Glutamatergic neuron (in vitro differentiated cells): ENCODE measurements at places on chromosomes 11 and 22.
A peak's percentile ranks its signal among the peaks of the same experiment; 100 is the strongest.

- DNase-seq, result no peak
These were observed 4.3 kb upstream of the KCNK7 start for GRCh38 chr11:65599955-65600246.

DNA sequence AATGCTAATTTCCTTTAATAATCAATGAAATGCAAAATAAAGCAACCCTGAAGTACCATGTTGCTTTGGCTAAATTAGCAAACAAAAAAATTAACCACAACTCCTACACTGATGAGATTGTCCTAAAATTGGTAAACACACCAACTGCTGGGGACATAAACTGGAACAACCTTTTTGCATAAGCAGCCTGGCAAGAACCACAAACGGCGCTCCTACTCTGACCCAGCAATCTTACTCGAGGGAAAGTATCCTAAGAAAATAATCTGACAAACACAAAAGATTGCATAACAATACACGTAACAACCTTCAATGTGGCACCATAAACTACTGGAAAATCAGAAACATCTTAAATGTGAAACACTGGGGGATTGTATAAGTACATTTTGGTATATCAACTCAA lies 189.8 kb upstream of the PITPNB start:
- DNase-seq, result no peak

DNA sequence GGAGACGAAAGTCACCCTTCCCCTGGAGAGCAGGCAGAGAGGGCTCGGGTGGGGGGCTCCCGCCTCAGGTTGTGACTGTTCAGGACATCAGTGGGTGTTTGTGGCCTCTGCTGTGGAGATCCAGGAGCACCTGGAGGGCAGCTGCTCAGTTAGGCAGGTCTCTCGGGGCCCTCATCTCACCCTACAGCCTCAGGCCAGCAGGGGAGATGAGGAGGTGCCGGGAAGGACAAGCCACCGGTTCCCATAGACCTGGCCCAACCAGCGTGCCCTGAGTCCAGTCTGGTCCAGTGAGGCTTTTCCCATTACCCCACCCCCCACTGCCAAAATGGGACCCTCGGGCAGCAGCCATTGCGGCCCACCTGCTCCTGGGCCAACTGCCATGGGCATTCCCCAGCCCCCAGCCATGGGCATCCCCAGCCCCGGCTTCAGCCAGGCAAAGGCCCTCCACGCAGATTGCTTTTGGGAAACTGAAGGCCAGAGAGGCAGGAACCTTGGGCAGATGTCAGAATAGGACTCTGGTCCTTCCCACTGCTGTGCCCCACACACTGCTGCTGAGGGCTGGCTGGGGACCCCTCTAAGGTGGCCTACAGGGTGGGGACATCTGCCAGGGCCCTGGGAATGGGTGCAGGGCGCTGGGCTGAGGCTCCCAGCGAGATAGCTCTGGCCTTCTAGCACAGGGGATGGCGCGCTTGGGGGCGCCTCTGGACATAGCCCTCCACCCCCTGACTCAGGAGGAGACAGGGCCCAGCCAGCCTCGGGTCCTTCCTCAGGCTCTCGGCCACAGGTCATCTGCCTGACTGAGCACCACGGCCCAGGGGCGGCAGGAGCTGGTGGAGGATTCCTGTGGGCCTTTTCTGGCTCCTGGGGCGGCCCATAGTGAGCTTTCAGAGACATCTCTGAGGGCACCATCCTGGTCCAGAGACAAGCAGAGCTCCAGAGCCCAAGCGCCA lies 4.8 kb downstream of the PIM3 start:
- DNase-seq, result peak; percentile 15

DNA sequence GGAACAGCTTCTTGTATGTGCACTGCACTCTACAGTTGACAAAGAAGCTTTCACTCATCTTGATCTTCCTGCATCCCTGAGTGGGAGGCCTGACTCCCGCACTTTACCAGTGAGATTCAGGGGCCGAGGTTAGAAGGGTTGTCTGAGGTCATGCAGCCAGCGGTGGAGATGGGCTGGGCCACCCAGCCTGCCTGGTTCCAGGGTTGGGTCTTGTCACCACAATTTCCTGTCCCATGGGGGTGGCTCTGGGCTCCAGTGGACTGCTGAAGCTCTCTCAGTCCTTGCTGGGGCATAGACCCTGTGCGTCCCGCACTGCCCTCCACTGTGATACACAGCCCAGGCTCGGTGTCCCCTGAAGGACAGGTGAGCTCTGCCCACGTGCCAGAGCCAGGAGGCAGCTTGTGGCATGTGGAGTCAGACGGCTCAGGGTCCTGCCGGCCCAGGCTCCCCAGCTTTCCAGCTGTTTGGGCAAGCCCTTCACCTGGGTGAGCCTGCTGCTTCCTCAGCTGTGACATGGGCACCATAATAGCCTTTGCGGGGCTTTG lies 6.9 kb upstream of the MYO7A start:
- no peak for DNase-seq

DNA sequence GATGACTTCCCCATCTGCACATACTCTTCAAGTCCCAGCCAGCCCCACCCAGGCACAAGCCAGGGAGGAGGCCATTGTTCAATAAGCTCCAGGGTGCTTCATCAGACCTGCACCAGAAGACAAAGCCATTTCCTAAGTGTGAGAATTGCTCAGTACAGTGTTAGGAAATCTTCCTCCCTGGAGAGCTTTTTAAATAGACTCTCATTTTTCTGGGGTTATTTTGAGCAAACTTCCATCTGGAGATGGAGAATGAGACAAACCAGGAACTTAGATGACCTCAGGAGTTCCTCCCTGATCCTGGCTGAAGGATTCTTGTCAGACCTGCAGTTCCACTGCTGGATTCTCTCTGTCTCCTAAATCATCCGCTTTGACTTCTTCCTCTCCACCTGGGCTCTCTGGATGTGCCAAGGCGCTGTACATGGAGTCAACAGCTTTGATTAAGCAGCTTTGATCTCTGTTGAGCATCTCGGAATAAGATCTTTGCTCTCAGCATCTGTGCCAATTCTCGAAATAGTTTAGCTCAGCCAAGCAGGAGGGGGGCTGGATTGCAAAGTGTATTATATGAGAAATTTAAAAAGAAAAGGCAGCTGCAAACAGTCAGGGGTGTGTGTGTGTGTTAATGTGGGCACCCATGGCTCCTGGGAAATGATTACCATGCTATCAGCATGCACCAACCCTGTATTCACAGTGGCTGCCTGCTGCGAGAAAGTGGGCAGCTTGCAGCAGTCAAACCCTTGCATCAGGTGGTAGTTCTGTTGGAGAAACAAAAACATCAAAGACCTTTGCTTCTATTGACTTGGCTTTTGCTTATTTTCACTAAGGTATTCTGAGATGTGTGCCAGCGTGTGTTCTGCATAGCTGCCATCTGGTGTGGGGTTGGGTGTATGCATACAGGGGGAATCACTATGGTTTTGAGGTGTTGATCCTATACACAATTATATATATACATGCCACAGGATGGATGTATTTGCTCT lies 70.2 kb upstream of the NAV2 start:
- DNase-seq, result no peak

DNA sequence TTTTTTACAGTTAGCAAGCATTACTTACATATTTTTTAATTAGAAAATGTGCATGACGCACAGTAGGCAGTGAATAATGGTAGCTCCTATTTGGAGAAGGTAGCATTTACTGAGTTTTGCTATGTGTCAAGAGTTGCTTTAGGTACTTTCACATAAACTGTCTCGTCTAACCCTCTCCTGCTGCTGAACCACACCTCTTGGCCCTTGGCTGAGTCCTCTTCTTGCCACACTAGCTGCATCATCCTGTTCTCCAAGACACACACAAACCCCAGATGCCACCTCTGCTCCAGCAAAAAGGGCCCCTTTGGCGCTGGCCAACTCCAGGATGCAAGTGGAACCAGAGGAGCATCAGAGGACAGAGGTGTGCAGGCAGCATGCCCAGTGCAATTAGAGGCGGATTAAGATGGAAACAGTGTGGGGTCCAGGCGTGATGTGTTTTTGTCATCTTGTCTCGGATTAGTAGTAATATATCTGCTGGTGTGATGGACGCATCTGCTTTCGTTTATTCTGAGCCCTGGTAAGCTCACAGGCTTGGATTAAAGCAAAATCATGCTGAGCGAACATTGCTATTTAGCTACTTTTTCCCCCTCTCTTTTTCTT lies 367.0 kb upstream of the CADM1 start:
- DNase-seq, result no peak

GRCh38 chr11:120184371-120184945 lies 26.4 kb upstream of the OAF start:
- no peak for DNase-seq

GRCh38 chr11:95498722-95499425 lies 267.9 kb upstream of the SESN3 start:
- no peak for DNase-seq

DNA sequence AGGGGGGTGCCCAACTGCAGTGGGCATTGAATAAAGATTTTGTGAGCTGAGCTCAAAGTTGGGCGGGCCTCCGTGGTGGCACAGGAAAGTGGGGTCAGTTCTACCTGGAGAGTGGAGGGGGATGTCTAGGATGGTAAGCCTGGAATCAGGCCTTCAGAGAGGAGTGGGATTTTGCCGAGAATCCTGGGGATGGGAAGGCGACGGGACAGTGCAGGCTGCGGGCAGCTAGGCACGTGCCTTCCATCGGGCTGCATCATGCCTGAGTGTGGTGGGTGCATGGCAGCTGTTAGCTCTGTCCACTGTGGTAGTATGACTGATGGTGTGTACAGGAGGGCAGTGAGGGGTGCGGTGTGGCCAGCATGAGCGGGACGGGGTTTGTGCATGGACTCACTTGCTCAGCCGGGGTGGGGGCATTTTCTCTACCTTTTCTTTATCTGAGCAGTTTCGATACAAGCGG lies 3.6 kb downstream of the SHANK3 start:
- no peak for DNase-seq

- DNase-seq, result no peak
These were observed 7.9 kb upstream of the CYTH4 start for GRCh38 chr22:37274380-37274862.

GRCh38 chr22:45284705-45285262 lies at the start of gene UPK3A:
Gene UPK3A (plus strand): TSS chr22:45284949. CDS start chr22:45285014, 65 bp downstream.
- DNase-seq, result peak; percentile 75

GRCh38 chr22:33030923-33031525 lies 27.2 kb downstream of the SYN3 start:
- no peak for DNase-seq

DNA sequence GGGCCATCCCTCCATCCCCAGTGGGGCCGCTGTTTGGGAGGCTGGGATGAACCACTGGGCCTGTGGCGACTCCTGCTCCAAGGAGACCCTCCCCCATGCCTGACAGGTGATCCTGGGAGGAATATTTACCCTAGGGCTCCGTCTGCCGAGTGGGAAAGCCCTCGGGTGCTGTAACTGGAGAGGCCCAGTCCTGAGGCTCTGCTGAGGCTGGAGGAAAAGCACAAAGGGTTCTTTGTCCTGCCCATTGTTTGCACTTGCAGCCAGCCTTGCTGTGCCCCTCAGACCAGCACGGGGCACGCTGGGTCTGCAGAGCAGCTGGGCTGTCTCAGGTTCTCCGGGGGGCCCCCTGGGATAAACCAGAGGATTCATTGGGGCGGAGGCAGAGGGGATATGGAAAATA lies 321.1 kb downstream of the MN1 start:
- no peak for DNase-seq

DNA sequence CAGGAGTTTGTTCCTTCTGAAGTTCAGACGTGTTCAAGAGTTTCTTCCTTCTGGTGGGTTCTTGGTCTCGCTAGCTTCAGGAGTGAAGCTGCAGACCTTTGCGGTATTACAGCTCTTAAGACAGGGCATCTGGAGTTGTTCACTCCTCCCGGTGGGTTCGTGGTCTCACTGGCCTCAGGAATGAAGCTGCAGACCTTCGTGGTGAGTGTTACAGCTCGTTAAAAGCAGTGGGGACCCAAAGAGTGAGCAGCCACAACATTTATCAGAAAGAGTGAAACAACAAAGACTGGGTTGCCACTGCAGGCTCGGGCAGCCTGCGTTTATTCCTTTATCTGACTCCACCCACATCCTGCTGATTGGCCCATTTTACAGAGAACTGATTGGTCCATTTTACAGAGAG lies 373.1 kb downstream of the ETS1 start:
- DNase-seq, result no peak

- DNase-seq, result no peak
These were observed 121.2 kb upstream of the VPREB1 start for GRCh38 chr22:22123118-22123959.

DNA sequence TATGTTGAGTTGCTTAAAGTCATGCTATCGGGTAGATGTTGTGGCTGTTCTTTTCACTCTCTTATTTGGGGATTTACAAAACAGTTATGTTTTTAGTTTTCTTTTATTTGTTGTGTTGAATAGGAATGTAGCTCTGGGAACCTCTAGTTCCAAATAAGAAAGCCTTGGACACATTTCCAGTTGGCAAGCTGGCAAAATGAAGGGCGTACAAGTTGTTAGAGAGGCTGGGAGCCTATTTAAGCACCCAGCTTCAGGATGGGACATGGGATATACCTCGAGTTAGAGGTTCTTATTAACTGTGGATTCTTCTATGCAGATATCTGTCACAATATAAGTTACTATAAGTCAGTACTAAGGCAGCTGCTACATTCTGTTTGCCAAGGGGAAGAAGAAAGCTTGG lies 22.8 kb downstream of the PPARA start:
- DNase-seq, result no peak

GRCh38 chr22:29062286-29062821 lies 723 bp upstream of the C22orf31 start:
- no peak for DNase-seq

DNA sequence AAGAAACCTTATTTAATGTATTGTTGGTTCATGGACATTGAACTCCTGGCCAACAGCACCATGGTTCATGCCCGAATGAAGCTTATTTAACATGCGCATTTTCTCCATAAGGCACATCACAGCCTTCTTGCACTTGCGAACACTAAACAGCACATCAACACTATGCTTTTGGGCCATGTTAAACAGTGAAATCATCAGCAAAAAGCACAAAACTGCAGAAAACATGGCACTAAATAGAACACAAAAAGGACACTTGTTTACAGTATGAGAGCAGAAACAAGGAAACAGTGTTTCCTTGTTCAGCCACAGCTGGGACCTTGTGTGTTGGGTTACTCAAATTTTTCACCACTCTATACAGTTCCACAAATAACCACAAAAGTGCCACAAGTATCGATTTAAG lies 122.3 kb downstream of the MSANTD4 start:
- no peak for DNase-seq

DNA sequence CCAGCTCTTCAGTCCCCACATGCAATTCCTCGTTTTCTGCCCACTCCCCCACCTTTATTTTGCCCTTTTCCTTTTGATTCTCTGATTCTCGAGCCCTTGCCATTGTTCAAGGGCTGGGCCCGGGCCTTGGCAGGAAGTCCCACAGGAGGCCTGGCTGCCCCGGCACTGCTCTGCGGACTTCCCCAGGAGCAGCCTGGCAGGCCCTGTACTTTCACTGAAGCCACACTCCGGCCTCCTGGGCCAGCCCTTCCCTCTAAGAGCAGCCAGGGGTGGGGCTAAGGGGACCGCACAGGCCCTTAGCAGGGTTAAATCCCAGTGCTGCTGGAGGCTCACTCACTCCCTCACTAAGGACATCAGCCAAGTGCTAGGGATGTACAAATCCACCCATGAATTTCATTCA lies 4.1 kb downstream of the LRRC32 start:
- DNase-seq, result peak; percentile 31

GRCh38 chr11:20912065-20912821 lies 242.9 kb downstream of the NELL1 start:
- DNase-seq, result no peak
